ENCODE measurements at places on chromosomes 1 and 21.
A peak's percentile ranks its signal among the peaks of the same experiment; 100 is the strongest.

DNA sequence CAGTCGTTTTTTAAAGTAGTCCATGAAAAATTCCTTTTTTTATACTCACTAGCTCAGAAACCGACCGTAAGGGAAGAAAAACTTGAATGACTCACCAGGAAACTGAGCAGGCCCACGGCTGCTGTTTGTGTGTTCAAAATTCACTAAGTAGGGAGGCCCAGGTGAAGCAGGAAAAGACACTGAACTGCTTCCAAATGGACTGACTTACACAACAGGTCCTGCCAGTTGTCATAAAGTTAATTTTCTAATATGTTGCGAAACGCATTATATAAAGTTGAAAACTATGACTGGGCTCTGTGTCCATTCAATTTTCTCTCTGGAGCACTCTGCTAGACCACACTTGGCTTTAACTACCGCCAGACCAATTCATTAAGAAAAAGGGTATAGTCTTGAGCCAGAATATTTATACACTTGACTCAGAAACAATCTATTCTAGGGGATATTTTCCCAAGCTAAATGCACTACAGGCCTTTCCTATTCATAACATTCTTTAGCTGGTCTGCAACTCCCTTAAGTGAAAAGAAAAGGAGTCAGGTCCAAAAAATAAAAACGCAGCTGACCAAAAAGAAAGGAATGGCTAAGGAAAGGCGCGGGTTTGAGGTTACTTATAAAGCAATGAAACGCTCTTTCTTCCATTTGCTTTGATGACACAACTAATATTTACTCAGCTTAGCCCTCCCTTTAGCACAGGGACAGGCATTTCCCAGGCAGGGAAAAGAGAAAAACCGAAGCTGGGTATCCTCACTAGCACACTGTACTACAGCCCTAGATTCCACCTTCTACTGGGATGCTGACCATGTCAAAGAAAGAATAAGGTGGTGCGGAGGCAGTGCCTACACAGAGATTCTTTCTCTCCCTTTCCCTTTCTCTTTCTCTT, 306.3 kb upstream of the ESRRG start:
- DNase-seq = no peak

DNA sequence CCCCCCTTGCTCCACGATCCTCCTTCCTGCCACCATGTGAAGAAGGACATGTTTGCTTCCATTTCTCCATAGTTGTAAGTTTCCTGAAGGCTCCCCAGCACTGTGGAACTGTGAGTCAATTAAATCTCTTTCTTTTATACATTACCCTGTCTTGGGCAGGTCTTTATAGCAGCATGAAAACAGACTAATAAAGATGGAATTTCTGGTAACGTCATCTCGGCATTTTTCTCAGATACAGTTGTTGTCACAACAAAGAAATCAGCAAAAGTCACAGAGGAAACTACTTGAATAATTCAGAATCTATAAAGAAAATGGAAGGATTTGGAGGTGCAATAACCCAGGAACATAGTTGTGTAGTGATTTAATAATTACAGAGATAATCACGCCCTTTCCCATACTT, 4.4 kb downstream of the APCS start:
- no peak for DNase-seq

- DNase-seq = no peak
Measured at GRCh38 chr1:147515045-147515869, 26.0 kb upstream of the BCL9 start.

GRCh38 chr1:59139396-59139795, 157.5 kb upstream of the FGGY start:
- no peak for DNase-seq

GRCh38 chr1:232788235-232788872, 16.9 kb upstream of the MAP10 start:
- no peak for DNase-seq

DNA sequence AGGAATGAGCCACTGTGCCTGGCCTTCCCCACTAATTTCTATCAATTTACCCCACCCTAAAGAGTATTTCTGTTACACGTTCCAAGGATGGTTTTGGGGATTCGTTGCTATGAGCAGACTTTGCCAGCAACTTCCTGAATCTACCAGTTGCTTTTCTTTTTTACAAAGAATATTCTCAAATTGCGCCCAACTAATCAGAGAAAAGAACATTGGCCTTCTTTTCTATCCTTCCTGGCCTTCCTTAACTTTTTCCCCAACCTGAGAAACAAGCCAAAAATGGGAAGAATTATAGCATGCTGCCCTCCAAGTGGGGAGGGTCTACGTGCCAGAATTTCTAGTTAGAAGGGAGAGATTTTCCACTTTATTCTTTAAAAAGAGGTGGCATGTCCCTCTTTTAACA, 44.9 kb upstream of the SLC45A1 start:
- no peak for DNase-seq

- no peak for DNase-seq
Measured at GRCh38 chr1:198492872-198493271, 47.6 kb downstream of the ATP6V1G3 start.

GRCh38 chr1:102628109-102628613, 480.2 kb downstream of the COL11A1 start:
- no peak for DNase-seq

- DNase-seq = no peak
Measured at GRCh38 chr1:63601463-63601862, 8.3 kb downstream of the PGM1 start.

- no peak for DNase-seq
Measured at GRCh38 chr21:26983576-26983975, 16.7 kb upstream of the ADAMTS5 start.

- no peak for DNase-seq
Measured at GRCh38 chr1:200311256-200311655, 98.6 kb downstream of the ZNF281 start.

DNA sequence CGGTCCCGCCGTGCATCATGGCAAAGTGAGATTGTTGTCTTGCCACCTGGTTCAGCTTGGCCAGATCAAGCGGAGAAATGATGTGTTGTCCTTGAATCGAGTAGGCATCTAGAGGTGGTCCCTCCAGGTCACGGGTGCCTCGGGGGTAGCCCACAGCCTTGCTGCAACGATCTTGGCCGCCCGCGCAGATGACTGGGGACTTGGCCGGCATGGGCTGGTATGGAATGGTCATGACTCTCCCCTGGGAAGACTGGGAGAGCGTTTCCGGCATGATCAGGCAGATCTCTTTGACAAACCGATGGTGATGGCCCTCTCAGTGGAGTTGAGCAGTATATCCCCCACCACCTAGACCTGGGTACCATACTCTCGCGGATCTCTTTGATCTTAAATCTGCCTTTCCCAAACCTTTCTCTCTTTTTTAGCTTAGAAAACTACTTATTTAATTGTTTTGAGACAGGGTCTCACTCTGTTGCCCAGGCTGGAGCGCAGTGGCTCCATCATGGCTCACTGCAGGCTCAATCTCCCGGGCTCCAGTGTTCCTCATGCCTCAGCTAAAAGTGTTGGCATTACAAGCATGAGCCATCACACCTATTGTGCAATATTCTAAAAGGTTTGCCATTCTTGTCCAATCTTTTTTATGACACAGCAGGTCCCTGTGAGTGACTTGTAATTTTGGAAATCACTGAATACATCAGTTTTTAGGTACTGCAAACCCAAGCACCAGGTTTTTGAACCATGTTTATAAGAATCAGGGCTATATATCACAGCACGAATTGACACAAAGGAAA, 9.4 kb upstream of the ELAPOR1 start:
- DNase-seq = no peak

GRCh38 chr1:42996384-42996970, 37.8 kb upstream of the SLC2A1 start:
- DNase-seq = no peak

- DNase-seq = no peak
Measured at GRCh38 chr21:27595716-27596115, 628.8 kb upstream of the ADAMTS5 start.

- DNase-seq = no peak
Measured at GRCh38 chr21:26433386-26433785, 139.7 kb downstream of the CYYR1 start.

GRCh38 chr1:246730839-246731238, 6.6 kb downstream of the SCCPDH start:
- no peak for DNase-seq

DNA sequence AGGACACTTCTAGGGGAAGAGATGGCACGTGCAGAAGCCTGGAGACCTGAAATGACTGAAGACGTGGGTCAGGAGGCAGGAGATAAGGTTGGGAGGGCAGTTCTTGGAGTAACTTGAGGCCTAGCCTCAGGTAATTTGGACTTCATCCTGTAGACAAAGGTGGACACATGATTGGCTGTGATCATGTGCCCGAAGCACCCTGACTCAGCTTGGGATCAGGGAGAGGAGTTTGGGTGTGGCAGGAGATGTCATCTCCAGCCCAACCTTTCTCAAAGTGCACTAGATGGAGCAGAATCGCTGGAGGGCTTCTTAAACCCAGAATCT, 1.5 kb downstream of the SLC66A1 start:
- no peak for DNase-seq

DNA sequence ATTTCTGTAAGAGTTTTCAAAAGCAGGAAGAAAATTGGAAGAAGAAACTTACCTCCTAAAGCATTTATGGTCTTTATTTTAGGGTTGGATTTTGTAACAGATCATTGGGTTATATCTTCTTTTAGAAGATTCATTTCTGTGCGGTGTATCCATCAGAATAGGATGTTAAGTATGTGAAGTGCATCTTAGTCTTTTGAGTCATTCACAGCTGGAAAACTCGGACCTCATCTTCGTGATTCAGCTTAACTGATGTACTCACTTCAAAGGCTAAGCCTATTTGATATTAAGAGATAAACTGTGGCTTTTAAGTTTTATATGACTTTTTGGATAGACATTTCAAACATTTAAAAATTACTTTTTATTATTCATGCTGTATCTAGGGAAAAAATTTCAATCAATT, 56.3 kb downstream of the GIPC2 start:
- DNase-seq = no peak

- DNase-seq = peak; percentile 91
Measured at GRCh38 chr1:26408604-26409003, 2.0 kb upstream of the LIN28A start.

- DNase-seq = no peak
Measured at GRCh38 chr1:232192781-232193450, 437.0 kb downstream of the SIPA1L2 start.

- no peak for DNase-seq
Measured at GRCh38 chr21:34762786-34763185, 94.0 kb downstream of the CLIC6 start.

DNA sequence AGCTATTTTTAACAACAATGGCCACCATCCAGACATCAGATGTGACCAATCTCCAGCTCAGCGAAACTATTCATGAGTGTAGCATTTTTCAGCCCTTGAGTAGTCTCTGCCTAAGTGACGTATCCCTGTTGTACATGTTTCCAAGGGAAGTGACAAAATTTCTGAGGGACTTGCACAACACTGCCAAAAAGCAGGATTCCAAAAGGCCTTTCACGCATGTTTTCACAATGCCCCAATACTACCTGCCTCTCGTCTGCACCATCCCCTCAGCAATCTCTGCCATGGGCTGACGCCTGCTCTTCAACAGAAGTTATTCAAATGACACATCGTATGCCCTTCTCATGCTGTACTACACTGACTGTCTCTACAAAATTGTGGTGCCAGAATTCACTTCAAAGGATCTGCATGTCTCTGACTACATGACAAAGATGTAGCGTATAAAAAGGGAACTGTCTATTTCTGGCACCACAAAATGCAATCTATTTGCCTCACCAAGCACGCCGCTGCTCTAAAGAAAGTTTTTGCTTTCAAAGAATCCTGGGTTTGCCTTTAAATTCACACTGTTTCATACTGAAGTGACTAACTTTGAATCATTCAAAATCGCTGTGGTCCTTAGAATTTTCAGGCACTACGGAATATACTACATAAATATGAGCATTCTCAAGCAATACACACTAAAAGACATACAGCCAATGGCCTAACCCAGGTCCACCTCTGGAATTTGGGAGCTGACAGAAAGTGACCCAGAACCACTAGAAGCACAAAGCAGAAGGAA, 32.9 kb downstream of the JAK1 start:
- no peak for DNase-seq

- DNase-seq = no peak
Measured at GRCh38 chr21:17435565-17436543, 77.0 kb upstream of the CXADR start.

DNA sequence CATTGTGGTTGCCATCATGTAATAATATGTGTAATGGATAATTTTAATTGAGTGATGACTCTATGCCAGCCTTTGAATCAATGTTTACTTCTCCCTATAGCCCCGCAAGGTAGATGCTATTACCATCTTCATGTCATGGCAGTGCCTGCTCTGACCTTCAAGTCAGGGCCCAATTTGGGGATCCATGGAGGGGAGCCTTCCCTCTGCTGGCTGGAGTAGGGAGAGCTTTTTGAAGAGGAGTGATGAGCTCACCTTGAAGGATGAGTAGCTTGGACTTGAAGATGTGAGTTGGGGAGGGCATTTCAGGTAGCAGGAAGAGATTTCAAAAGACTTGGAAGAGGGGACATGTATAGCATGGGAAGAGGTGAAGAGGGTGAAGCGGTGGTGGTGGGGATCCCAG, 189.2 kb downstream of the FOXD2 start:
- peak; percentile 20 for DNase-seq

DNA sequence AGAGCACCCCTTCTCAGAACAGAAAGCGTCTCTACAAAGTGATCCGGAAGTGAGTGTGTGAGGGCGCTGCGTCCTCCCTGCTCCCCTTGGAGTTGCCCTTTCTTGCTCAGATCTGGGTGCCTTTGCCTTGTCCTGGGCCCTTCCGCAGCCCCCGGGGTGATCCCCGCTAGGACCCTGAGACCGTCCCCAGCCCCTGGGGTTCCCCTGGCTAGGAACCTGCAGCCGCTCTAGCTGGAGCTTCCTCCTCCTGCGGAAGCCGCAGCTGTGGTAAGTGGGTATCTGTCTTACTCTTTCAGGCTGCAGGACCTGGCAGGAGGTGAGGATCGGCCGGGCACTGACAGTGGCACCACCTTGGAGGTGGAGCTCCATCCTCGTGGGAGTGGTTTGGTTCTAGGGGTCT, 11.2 kb downstream of the RRP1 start:
- DNase-seq = no peak

- no peak for DNase-seq
Measured at GRCh38 chr1:59329412-59330053, 32.6 kb downstream of the FGGY start.

DNA sequence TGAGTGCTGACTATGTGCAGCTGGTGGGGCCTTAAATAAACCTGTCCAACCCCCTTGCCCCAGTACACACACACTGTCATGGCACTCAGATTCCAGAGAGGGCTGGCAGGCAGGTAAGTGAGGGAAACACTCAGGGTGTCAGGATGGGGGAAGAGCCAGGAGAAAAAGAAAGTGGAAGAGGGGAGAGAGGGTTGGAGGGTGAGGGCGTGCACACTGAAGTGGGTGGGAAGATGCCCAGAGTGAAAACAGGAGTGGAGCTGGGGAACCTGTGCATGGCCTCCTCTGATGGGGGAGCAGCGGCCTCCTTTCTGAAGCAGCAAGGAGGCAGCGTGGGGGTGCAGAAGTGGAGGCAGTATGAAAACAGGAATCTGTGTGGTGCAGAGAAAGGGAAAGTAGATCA, 160.6 kb upstream of the JUN start:
- no peak for DNase-seq

GRCh38 chr1:21614419-21615115, 54.6 kb downstream of the RAP1GAP start:
- no peak for DNase-seq

All from NT2/D1 (cell line).